ENCODE measurements at places on chromosomes 13 and 19.

DNA sequence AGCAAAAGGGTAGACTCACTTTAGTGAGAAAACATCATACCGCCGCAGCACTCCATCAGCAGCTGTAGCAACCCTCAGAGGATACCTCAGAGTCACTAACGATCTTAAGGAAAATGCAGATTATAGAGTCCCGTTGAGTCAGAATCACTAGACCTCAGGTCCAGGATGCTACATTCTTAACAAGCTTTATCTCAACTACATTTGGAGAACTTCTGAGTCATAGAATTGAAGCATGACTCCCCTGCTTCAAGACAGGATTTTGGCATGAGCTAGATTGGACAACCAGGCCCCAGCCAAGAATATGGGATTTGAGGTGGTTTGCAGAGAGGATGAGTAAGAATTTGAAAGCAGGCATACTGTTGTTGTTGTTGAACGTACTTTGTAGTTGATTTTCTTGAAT is 118.9 kb upstream of the UBL3 start:
- DNase-seq = no peak

- DNase-seq = no peak
Observed at GRCh38 chr19:45079911-45080370, 881 bp downstream of the GEMIN7 start.

DNA sequence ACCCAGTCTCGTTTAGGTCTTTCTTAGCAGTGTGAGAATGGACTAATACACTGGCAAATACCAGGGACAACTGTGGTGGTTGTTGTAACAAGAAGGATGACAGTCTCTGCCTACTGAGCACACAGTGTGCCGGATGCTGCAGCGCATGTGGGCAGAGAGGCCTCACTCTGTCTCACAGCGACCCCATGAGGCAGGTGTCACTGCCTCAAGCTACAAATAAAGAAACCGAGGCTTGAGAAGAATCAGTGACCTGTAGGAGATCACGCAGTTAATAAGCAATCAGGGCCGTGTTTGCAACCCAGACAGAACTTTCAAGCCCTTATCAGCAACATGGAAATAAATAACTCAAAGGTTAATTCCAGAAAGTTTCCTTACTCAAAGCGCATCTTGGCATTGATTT is 40.5 kb upstream of the GAS6 start:
- DNase-seq = peak; percentile 19

GRCh38 chr13:32264407-32264806 is 50.8 kb downstream of the ZAR1L start:
- DNase-seq = peak; percentile 60

- no peak for DNase-seq
Observed at GRCh38 chr13:112575675-112576074, 12.3 kb downstream of the TUBGCP3 start.

- no peak for DNase-seq
Observed at GRCh38 chr13:77477299-77477848, 58.1 kb upstream of the SCEL start.

DNA sequence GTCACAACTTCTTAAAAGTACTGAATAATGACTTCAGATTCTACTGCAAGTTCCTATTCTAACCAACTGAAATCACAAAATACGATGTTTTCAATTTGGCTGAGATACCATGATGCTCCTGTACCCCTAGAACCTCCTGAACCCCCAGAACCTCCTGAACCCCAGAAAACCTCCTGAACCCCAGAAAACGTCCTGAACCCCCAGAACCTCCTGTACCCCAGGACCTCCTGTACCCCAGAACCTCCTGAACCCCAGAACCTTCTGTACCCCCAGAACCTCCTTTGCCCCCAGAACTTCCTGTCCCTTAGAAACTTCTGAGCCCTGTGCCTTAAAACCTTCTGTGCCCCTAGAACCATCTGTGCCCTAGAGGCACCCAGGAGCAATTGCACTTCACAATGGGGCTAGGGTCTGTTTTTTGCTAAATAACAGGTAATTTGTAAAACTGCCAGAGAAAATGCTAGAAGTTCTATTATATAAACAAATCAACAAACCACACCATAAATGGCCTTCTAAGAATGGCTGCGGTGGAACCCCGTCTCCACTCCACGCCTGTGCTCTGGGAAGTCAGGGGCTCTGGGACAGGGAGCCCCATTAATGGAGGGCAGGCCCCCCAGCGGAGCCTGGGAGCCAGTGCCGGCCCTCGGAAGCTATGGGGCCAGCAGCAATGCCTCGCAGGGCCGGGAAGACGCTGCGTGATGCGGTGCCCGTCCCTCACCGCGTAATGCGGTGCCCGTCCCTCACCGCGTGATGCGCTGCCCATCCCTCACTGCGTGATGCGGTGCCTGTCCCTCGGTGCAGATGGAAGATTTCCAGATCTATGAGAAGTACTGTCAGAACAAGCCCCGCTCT is 21.3 kb upstream of the F7 start:
- DNase-seq = no peak

GRCh38 chr19:1015061-1015781 is 5.7 kb downstream of the TMEM259 start:
- no peak for DNase-seq

GRCh38 chr19:38455031-38455430 is 21.5 kb downstream of the RYR1 start:
- no peak for DNase-seq

DNA sequence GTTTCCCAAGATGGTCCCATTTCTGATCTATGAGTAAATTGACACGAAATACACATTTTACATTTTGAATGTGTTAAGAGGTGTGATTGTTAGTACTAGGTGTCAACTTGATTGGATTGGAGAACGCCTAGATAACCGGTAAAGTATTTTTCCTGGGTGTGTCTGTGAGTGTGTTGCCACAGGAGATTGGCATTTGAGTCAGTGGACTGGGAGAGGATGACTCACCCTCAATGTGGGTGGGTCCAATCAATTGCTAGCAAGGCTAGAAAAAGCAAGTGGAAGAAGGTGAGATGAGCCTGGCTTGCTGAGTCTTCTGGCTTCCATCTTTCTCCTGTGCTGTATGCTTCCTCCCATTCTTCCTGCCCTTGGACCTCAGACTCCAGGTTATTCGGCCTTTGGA is 960.7 kb upstream of the PCDH9 start:
- no peak for DNase-seq

GRCh38 chr19:13978351-13979243 is 26.3 kb downstream of the DCAF15 start:
- peak; percentile 95 for DNase-seq

DNA sequence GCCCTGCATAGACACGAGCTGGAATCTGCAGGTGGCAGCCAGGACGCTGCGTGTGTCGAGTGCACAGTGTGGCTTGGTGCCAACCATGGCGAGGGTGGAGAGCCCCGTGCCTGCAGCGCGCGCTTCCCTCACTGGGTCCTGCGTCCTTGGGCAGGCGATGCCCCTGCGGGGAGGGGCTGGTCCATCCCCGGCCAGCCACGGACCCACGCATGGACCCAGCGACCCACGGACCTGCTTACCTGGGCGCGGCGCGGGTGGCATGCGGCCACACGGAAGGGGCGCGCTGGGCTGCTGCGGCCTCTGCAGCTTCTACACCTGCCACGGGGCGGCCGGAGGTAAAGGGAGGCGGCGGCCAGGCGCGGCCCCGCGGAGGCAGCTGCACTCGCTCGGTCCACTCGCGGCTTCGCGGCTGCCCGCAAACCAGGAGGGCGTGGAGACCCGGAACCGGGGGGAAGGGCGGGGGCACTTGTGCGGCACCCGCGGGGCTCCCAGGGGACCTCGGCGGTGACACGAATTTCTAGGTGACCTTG is 569 bp upstream of the MCF2L start:
- peak; percentile 42 for DNase-seq

DNA sequence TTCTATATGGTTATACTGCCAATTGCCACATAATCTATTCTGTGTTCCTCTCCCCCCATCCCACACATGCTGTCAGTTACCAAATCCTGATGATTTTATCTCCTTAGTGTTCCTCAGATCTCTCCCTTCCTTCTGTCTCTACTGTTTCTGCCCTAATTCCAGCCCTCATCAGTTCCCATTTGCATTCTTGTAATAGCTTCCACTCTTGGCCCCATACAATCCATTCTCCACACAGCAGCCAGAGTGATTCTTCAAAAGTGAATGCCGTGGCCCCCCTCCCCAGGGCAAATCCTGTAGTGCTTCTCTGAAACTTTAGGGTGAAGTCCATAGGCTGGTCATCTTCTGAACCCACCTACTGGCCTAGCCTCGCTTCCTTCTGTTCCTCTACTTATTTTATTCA is 114.4 kb downstream of the ZAR1L start:
- no peak for DNase-seq

GRCh38 chr13:51626749-51627148 is 42.5 kb downstream of the WDFY2 start:
- DNase-seq = no peak

GRCh38 chr19:19171821-19172532 is 1.9 kb upstream of the MEF2B start:
- no peak for DNase-seq

DNA sequence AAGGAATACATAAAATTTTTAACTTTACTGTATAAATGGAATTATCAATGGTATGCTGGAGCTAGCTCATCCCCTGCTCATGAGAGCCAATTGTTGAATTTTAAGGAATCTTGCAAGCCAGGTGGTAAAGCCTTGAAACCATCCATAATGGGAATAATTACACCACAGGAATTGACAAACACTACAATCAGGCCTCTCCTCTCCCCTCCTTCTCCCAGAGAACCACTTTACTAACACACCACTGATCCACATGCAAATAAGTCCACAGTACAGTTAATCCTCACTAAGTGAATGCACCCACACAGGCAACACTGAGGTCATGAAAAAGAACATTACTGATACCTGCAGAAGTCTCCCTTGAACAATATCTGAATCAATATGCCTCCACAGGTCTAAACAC is 140.5 kb downstream of the KLF12 start:
- no peak for DNase-seq

GRCh38 chr13:46899801-46900200 is 2.9 kb upstream of the HTR2A start:
- no peak for DNase-seq

DNA sequence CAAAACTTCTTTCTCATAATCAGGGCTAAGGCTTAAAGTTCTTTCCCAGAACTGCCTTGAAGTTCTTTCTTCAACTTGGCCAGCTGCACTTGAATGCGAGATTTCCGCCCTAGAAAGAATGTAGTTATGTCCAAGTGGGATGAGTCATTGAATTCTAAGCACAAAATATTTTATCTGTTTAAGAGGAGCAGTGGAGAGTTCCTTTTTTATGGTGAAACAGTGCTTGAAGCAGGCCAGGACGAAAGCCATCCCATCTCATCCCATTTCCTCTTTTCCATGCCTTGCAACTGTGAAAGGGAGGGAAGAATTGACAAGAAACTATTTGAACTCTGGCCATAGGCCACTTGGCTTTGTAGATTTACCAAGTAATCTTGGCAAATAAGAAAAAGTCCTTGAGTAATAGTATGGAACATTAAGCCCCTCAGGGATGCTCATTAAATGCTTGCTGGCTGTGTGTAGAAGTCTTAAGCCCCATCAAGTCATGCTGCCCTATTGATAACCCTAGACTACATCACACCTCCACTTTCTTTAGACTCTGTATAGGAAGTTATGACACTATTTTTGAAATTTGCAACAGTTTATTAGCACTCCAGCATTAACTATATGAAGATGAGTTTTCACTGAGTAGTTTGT is 174.5 kb downstream of the KCTD12 start:
- DNase-seq = peak; percentile 70

GRCh38 chr19:41261474-41262190 is 2.5 kb upstream of the HNRNPUL1 start:
- no peak for DNase-seq

DNA sequence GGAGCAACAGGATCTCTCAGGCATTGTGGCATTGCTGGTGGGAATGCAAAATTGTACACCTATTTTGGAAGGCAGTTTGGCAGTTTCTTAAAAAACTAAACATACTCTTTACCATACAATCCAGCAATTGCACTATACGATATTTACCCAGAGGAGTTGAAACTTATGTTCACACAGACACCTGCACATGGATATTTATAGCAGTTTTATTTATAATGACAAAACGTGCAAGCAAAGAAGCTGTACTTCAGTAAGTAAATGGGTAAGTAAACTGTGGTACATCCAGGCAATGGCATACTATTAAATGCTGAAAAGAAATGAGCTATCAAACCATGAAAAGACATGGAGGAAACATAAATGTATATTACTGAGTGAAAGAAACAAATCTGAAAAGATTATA is 71.6 kb upstream of the UBAC2 start:
- DNase-seq = no peak

Data from femur (tissue), 1 donor.